Activated T-helper 17 cell treated with anti-CD3 and anti-CD28 coated beads, Interleukin-2, amount 50 U/mL, for 72 hours (primary cell): ENCODE measurements at places on chromosomes 3 and 15. TPM values are rescaled to one million over a fixed set of nuclear protein-coding genes. Genes with fewer than 3 reads are reported as not detected.

BNC1 gene
- total RNA-seq: not detected

GRCh38 chr15:86555098-86555497 is 475.4 kb downstream of the AGBL1 start:
- ATAC-seq: no peak

- ATAC-seq: no peak
Measured at GRCh38 chr3:147397875-147398812, 8.2 kb downstream of the ZIC4 start.

DNA sequence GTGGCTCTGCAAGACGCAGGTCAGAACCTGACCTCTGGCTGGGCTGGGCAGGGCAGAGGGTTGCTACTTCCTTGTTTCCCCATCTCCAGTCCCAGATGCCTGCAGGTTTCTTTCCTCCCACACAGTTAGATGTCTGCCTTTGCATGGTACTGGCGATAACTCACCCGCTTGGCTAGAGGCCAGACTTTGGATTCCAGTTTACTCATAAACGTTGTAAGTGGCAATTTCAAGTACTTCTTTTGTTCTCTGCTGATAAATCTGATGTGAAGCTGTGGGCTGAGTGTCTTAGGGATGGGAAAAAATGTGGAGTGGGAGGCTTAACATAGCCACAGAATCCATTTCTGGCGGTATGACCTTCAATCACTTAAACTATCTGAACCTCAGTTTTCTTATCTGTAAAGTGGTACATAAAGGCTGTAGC is 194.2 kb downstream of the EBLN2 start:
- no peak for ATAC-seq

DNA sequence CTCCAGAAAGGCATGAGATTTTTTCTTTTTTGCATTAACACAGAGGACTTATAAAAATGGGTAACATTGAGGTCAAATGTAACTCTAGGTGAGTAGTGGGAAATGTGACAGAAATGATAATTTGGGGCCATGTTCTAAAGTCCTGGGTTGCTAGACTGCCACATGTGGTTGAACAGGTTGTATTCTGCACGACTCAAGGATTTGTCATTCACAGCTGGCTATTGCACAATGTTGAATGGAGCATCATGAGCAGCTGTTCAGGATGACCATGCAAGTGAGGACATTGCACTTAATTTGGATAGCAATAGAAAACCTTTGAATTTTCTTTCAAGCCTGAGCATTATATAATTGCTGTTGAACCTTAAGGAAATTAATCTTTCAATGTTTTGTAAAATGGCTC is 396.6 kb downstream of the NAALADL2 start:
- no peak for ATAC-seq

CLEC3B gene
- total RNA-seq: 0.66 TPM

DNA sequence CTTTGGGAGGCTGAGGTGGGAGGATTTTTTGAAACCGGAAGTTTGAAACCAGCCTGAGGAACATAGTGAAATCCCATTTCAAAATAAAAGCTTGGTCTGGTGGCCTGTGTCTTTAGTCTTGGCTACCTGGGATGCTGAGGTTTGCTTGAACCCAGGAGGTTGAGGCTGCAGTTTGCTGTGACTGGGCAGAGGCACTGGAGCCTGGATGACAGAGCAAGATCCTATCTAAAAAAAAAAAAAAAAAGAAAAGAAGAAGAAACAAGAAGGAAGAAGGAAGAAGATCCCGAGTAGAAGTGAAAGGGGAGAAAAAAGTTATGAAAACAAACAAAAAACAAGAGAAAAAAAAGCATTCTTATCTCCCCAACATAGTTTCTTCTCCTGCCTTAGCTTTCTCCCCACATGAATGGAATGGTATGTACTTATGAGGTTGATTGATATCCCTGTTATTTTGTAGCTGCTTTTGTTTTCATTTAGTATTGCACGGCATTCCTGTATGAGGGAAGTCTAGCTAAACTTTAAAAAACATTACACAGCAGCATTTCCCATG is 42.4 kb downstream of the TMEM40 start:
- no peak for ATAC-seq

DNA sequence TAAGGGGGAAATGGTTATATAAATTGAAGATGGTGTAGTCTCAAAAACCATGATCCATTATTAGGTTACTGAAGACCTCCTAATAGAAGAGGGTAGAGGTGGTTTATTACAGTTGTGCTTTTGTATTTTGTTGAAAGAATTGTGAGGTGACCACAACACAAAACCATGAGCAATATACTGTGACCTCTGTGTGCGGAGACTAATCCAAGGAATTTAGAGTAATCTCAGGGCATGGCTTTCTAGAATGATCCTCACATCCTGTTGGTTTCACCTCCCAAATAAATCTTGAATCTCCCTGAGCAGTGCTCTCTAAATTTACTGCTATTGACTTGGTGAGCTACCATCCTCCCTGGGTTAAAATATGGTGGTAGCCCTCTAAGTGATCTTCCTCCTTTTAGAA is 52.3 kb downstream of the PTPRG start:
- ATAC-seq: no peak

DNA sequence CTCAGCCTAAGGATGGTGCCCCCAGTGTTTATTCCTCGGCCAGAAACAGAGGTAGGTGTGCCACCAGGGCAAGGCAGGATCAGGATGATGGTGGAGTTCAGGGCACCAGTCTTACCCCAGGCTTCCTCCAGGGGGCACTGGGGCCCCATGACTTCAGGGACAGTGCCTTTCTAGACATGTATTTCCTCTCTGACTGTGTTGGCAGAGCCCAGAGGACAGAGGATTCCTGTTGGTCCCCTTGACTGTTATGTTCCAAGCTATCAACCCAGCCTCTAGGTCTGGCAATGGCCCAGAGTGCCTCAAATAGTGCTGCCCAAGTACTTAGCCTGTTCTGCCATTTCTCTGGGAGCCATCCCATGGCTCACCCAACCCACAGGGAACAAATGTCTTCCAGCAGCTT is 2.8 kb downstream of the HEMK1 start:
- ATAC-seq: peak; percentile 21

- no peak for ATAC-seq
Measured at GRCh38 chr15:96891046-96891445, 560.5 kb downstream of the NR2F2 start.

SCG5 gene
- total RNA-seq: 2.9 TPM

ADGRG7 gene
- total RNA-seq: not detected

DNA sequence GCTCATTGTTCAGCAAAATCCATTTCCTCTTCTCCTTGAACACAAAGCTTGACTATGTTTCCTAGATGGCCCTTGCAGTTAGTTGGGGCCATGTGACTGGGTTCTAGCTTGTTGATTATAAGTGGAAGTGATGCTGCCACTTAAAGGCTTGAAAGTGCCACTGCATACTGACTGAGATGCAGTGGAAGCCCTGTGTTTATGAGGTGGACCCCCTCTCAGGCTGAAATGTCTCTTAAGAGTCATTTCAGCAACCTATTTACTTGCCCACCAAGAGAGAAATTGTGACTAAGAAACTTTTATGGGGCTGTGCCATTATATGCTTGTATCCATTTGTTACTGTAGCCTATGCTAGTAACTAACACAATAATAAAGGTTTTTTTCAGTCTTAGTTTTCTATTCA is 8.4 kb upstream of the ANP32A start:
- ATAC-seq: peak; percentile 75

- no peak for ATAC-seq
Measured at GRCh38 chr3:98099848-98100247, 12.9 kb downstream of the OR5AC2 start.

- ATAC-seq: no peak
Measured at GRCh38 chr15:57697588-57697987, 8.9 kb upstream of the POLR2M start.

- ATAC-seq: no peak
Measured at GRCh38 chr15:70704166-70704565, 59.2 kb downstream of the UACA start.

DNA sequence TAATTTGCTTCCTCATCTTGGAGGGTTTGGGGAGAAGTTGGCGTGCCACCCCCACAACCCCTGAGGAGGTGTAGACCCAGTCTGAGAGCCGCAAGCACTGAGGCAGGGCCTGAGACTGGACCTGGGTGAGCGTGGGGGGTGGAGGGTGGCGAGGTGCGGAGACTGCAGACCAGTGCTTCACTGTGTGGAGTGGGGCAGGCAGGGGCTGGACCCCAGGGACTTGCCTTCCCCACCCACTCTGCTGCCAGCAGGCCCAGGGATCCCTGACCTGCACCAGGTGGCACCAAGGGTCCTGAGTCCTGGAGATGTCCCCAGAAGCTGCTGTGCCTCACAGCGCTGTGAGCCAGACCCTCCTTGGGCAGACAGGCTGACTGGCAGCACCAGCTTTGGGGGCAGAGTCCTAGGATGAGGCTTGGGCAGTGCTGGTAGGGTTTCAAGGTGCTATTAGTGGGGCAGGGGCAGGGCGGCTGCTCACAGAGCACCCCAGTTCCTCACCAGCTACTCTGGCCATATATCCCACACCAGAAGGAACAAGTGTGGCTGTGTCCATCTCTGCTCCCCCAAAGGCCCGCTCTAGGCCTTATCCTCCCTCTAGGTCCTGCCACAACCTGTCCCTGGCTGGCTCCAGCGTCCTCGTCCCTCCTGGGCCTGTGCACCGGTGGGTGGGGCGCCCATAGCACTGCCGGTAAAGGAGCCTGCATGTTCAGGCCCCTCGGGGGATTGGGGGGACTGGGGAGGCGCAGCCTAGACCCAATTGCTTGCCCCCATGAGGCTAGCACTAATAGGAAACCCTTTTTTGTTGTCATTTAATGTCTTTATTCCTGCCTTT is 11.8 kb downstream of the ZBTB47 start:
- ATAC-seq: no peak

GRCh38 chr15:89809093-89809786 is 5.4 kb downstream of the ANPEP start:
- no peak for ATAC-seq

DNA sequence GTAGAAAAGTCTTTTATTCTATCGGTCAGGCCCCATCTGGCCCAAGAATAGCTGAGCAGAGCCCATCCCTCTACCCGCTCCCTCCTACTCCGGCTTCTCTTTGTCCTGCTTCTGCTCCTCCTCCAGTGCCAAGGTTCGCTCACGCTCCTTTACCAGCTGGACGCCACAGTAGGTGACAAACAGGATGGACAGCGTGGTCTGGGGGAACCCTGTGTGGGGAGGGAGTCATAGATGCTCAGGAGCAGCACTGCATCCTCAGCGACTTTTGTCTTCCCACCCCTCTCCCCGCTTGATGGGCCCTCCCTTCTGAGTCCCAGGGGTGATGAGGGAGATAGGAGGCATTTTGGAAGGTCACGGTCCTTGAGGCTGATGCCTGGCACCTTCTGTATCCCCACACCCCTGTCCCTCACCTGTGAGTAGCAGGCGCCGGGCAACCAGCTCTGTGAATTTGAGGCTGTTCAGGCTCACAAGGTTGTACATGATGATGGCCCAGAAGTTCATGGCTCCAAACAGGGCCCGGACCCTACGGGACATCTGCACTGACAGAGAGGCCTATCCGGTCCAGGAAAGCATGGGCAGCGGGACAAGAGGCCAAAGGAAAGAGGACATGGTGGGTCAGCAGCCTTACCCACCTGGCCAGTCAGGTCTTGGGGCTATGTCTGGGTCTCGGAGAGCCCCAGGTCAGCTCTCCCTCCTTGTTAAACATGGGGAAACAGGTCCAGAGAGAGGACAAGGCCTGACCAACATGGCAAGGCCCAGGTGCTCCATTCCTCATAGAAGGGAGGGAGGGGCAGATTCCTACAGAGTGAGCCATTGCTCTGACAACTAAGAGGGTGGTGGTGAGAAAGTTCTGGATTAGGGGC is 7.6 kb downstream of the KLHL40 start:
- ATAC-seq: no peak

GRCh38 chr3:133042778-133043177 is 4.6 kb downstream of the TMEM108 start:
- no peak for ATAC-seq

DNA sequence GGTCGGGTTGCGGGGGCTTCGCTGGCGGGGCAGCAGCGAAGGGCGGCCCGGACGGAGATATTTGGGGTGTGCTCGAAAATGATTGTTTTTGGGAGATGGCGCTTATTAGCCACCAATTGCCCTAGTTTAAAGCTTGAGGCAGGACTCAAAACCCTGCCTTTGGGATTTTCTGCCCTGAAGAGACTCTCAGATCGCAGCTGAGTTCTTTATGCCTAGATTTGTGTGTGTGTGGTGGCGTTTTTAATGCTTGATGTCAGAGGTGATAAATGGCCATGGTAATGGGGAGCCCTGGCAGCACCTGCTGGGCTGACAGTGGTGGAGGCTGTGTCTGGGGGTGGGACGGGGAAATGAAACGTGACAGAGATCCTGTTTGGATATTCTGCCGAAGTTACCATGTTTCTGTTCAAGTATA is 604 bp downstream of the KCTD6 start:
- ATAC-seq: peak; percentile 33

- ATAC-seq: no peak
Measured at GRCh38 chr15:32919749-32920414, 202.1 kb downstream of the GREM1 start.

DNA sequence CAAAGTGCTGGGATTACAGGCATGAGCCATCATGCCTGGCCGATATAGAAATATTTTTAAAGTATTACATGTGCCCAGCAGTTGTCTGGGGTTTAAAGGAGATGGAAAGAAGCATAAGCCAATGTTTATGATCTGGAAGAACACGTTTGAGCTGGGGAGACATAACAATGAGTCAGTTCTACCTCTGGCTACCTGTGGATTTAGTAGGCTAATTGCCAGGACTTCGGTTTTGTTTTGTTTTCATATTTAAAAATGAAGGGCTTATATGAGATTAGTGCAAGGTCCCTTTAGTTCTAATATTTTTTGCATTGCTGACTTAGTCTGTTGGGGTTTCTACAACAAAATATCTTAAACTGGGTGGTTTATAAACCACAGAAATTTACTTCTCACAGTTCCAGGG is 22.9 kb upstream of the TNFSF10 start:
- ATAC-seq: no peak

DNA sequence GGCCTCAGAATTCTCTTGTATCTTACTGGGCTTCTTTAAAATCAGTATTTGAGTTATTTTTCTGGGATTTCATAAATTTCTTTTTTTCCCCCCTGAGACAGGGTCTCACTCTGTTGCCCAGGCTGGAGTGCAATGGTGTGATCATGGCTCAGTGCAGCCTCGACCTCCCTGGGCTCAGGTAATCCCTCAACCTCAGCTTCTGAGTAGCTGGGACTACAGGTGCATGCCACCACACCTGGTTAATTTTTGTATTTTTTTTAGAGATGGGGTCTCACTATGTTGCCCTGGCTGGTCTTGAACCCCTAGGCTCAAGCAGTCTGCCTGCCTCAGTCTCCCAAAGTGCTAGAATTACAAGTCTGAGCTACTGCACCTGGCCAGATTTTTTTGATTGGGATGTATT is 43.5 kb downstream of the NCK1 start:
- no peak for ATAC-seq

PRR20G gene
- total RNA-seq: not detected

NAALADL2 gene
- not detected for total RNA-seq

GPR156 gene
- 0.24 TPM for total RNA-seq

DNA sequence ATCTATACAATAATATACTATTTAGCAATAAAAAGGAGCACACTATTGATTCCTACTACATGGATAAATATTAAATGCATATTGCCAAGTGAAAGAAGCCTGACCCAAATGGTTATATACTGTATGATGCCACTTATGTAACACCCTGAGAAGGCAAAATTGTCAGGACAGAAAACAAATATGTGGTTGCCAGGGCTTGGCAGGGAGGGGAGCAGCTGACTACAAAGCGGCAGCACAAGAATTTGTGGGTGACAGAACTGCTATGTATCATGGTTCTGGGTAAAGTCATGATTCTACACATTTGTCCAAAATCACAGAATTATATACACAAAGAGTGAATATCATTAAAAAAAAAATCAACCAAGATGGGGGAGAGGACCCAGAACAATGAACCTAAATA is 22.5 kb downstream of the TBC1D2B start:
- ATAC-seq: no peak
